ENCODE measurements at places on chromosomes 5 and 9.

DNA sequence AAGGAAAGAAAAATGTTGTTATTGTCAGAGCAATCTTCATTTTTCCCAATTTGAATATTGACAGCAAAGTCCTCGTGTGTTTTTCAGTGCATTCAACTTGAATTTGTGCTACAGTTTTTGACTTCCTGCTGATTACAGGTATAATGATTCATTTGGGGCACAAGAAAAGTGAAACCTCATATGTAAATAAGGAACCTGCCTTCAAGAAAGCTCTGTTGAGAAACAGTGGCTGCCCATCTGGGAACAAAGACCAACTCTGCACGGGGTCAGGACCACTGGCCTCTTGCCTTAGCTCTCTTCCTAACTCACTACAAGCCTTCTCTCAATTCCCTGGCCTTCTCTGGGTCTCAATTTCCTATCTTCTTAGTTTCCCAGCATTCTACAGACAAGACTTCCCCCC, 21.0 kb downstream of the TIMD4 start:
- DNase-seq: no peak

GRCh38 chr5:168467755-168468330, 18.4 kb upstream of the RARS1 start:
- DNase-seq: no peak

GRCh38 chr5:160312960-160313727, 780 bp upstream of the CCNJL start:
- DNase-seq: no peak

- DNase-seq: no peak
These were observed 461.3 kb upstream of the RORB start for GRCh38 chr9:74035786-74036185.

GRCh38 chr5:99138911-99139310, 210.1 kb upstream of the CHD1 start:
- no peak for DNase-seq

- DNase-seq: no peak
These were observed 214.7 kb upstream of the NR4A3 start for GRCh38 chr9:99606957-99607356.

GRCh38 chr5:59922220-59922619, 28.7 kb upstream of the PDE4D start:
- DNase-seq: no peak
